ENCODE measurements at places on chromosomes 5 and 9.

DNA sequence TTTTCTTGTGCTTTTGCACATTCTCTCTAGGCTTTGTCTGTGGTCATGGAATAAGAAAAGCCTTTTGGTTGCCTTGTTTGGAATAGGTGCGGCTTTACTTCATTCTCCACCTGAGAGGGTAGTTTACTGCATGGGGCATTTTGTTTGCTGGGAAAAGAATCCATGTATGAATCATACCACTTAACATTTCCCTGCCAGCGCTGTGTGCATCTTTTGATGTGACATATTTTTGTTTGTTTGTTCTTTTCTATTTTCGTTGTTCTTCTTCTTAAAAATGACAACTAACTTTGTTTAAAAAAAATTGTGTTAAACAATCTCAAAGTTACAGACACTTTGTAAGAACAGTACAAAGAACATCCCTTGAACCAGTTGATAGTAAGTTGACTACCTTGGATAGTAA is 113.2 kb downstream of the GCNT1 start:
- DNase-seq = no peak

- no peak for DNase-seq
Observed at GRCh38 chr5:72388646-72389045, 68.5 kb downstream of the PTCD2 start.

DNA sequence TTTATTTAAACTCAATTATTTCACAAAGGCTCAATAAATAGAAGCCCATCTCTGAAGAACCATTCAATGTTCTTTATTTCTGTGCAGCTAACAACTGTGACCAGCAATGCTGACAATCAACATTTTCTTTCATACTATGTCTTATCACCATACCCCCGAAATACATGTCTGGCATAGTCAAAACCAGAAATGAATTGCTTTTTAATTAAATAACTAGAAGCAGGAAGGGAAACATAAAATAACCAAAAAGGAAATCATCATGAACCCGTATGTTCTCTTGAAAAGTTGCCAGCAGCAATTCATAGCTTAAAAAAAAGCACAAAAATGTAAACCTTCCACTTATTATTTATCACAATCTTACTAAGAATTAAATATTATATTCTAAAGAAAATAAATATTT is 212.4 kb downstream of the TMEM232 start:
- DNase-seq = no peak

- no peak for DNase-seq
Observed at GRCh38 chr5:158777647-158778350, 321.9 kb downstream of the EBF1 start.

GRCh38 chr9:107312376-107313050 is 29.4 kb downstream of the RAD23B start:
- no peak for DNase-seq

GRCh38 chr5:136018814-136019783 is 9.7 kb upstream of the TGFBI start:
- DNase-seq = peak; percentile 89

- no peak for DNase-seq
Observed at GRCh38 chr9:108021096-108021710, 531.6 kb upstream of the KLF4 start.

GRCh38 chr5:180170106-180170809 is 38.8 kb downstream of the RASGEF1C start:
- DNase-seq = peak; percentile 81
